Mesothelial cell of epicardium (in vitro differentiated cells): ENCODE measurements at places on chromosomes 16 and 17. TPM values are rescaled to one million over a fixed set of nuclear protein-coding genes. Genes with fewer than 3 reads are reported as not detected.

COG1 gene
- 44.0 to 50.4 TPM (median 47.6 TPM) in 3 replicates for total RNA-seq

PRSS21 gene
- total RNA-seq, result not detected in 3 replicates

LRRC37A3 gene
- 31.5 to 34.7 TPM (median 34.7 TPM) in 3 replicates for total RNA-seq

ZACN gene
- total RNA-seq, result 0.18 TPM in 1 of 3 replicates, not detected in the others

GNAO1 gene
- total RNA-seq, result 2.2 to 3.3 TPM (median 2.8 TPM) in 3 replicates

ADAD2 gene
- total RNA-seq, result 0.34 TPM in 1 of 3 replicates, not detected in the others

TBC1D24 gene
- 24.2 to 25.0 TPM (median 24.7 TPM) in 3 replicates for total RNA-seq

MIEF2 gene
- 22.5 to 25.2 TPM (median 23.8 TPM) in 3 replicates for total RNA-seq

DHODH gene
- 9.2 to 11.7 TPM (median 11.5 TPM) in 3 replicates for total RNA-seq

WBP2 gene
- total RNA-seq, result 42.3 to 46.0 TPM (median 45.8 TPM) in 3 replicates

TMEM235 gene
- total RNA-seq, result 1.5 to 1.8 TPM (median 1.5 TPM) in 3 replicates

PTX4 gene
- not detected in 3 replicates for total RNA-seq

ATAD5 gene
- 9.7 to 11.3 TPM (median 10.6 TPM) in 3 replicates for total RNA-seq

CIBAR2 gene
- total RNA-seq, result not detected in 3 replicates

TBX4 gene
- total RNA-seq, result 51.9 to 56.6 TPM (median 54.2 TPM) in 3 replicates

JPH3 gene
- 15.1 to 16.8 TPM (median 15.4 TPM) in 3 replicates for total RNA-seq

CTRL gene
- total RNA-seq, result 1.00 to 1.5 TPM (median 1.4 TPM) in 3 replicates

RBFOX1 gene
- 0.11 to 1.2 TPM (median 0.67 TPM) in 3 replicates for total RNA-seq

SPDYE4 gene
- total RNA-seq, result not detected in 3 replicates

TIGD7 gene
- total RNA-seq, result 6.9 to 8.1 TPM (median 7.6 TPM) in 3 replicates

WFIKKN1 gene
- 0.47 to 0.94 TPM (median 0.84 TPM) in 3 replicates for total RNA-seq

KLHL10 gene
- total RNA-seq, result 0.16 to 0.27 TPM in 2 of 3 replicates, not detected in the other

SLC22A31 gene
- total RNA-seq, result 1.1 to 1.7 TPM (median 1.1 TPM) in 3 replicates

SPG7 gene
- total RNA-seq, result 186 to 199 TPM (median 187 TPM) in 3 replicates

FBXW10B gene
- 0.99 to 1.5 TPM (median 1.3 TPM) in 3 replicates for total RNA-seq

RCVRN gene
- 1.2 to 1.8 TPM (median 1.3 TPM) in 3 replicates for total RNA-seq

DBNDD1 gene
- total RNA-seq, result 10.2 to 11.5 TPM (median 10.7 TPM) in 3 replicates

TMED6 gene
- 1.2 to 1.7 TPM (median 1.4 TPM) in 3 replicates for total RNA-seq

NPIPA1 gene
- 261 to 262 TPM (median 262 TPM) in 3 replicates for total RNA-seq

GOT2 gene
- total RNA-seq, result 71.2 to 75.7 TPM (median 73.7 TPM) in 3 replicates

GFAP gene
- total RNA-seq, result not detected in 3 replicates

ADAM11 gene
- 8.5 to 10.1 TPM (median 9.2 TPM) in 3 replicates for total RNA-seq

PLD6 gene
- total RNA-seq, result 1.7 to 2.4 TPM (median 2.3 TPM) in 3 replicates

PPM1D gene
- 26.4 to 28.9 TPM (median 26.7 TPM) in 3 replicates for total RNA-seq

AOC3 gene
- total RNA-seq, result 1.5 to 2.3 TPM (median 1.9 TPM) in 3 replicates

SLC5A11 gene
- total RNA-seq, result 0.22 to 0.32 TPM in 2 of 3 replicates, not detected in the other

ZNF830 gene
- 17.2 to 18.5 TPM (median 17.9 TPM) in 3 replicates for total RNA-seq

UMOD gene
- total RNA-seq, result not detected in 3 replicates

CLEC3A gene
- total RNA-seq, result not detected in 3 replicates

CHD9NB gene
- total RNA-seq, result 0.29 to 0.44 TPM (median 0.43 TPM) in 3 replicates

NOG gene
- total RNA-seq, result 13.2 to 13.7 TPM (median 13.4 TPM) in 3 replicates

NXPH3 gene
- 0.82 to 0.88 TPM (median 0.83 TPM) in 3 replicates for total RNA-seq

C1QL1 gene
- total RNA-seq, result 2.2 to 3.1 TPM (median 3.0 TPM) in 3 replicates

SLFN13 gene
- 23.1 to 24.7 TPM (median 23.7 TPM) in 3 replicates for total RNA-seq

SHBG gene
- total RNA-seq, result 0.60 to 0.84 TPM (median 0.82 TPM) in 3 replicates

KRTAP2-1 gene
- not detected in 3 replicates for total RNA-seq

SEPTIN12 gene
- total RNA-seq, result 0.42 to 1.3 TPM (median 0.44 TPM) in 3 replicates

DNAI2 gene
- total RNA-seq, result 0.18 TPM in 1 of 3 replicates, not detected in the others

PERCC1 gene
- not detected in 3 replicates for total RNA-seq

TEX19 gene
- total RNA-seq, result 0.16 TPM in 1 of 3 replicates, not detected in the others

SECTM1 gene
- 5.8 to 7.0 TPM (median 7.0 TPM) in 3 replicates for total RNA-seq

NOTUM gene
- 5.9 to 8.2 TPM (median 6.5 TPM) in 3 replicates for total RNA-seq

VTN gene
- 0.47 to 0.51 TPM (median 0.50 TPM) in 3 replicates for total RNA-seq

GNG13 gene
- total RNA-seq, result not detected in 3 replicates

CCDC40 gene
- total RNA-seq, result 20.6 to 25.9 TPM (median 23.5 TPM) in 3 replicates
